NCI-H524 (cell line): ENCODE measurements at places on chromosomes 5 and 9.

GRCh38 chr5:88396000-88396535 is 127.4 kb upstream of the TMEM161B start:
- DNase-seq, result no peak

DNA sequence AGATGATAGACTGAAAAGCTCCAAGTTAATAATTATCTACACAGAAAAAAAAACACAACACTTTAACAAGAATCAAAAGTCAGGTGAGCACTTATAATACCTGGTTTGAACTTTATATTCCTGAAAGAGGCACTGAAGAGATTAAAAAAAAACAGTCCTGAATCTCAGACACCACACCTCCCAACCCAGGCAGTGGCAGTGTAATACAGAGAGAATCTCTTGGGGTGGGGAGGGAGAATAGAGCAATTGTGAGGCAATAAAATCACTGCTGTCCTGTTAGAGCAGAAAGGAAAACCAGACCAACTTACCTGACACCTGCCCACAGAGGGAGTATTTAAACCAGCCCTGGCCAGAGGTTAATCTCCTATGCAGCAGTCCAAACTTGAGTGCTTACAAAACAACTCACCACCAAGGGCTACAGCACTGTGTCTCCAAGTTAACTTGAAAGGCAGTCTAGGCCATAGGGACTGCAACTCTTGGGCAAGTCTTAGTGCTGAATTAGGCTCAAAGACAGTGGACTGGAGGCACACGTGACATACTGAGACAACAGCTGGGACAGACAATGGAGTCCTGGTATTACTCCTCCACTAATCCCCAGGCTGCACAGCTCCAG is 54.2 kb downstream of the SLCO4C1 start:
- peak; percentile 88 for DNase-seq

DNA sequence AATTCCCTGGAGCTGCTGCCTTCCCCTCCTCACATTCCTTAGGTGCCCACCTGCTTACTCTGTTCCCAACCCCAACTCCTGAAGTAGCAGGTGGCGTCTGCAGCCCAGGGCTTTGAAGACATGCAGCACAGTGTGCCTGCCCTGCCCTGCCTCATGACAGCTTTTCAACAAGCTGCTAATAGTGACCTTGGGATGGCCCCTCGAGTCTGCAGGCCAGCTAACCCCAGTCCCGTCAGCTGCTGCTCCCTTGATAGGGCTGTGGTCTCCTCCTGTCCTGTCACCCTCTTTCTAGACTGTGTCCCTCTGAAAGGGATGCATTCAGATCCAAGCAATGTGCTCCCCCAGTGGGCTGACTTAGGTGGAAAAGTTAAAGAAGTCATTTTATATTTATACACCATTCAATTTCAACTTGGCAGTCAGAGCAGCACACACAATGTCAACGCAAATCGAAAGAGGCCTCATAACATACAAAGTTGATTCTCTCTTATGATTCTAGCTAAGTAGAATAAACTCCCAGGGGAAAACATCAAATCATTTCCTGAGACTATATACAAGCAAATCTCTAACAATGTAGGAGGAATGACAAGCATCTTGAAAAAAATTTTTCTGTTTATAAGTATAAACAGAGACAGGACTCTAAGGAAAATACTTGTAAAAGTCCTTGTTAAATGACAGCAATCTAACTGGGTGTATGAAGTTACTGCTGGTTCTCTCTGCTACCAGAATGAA is 37.9 kb downstream of the ADRB2 start:
- no peak for DNase-seq

DNA sequence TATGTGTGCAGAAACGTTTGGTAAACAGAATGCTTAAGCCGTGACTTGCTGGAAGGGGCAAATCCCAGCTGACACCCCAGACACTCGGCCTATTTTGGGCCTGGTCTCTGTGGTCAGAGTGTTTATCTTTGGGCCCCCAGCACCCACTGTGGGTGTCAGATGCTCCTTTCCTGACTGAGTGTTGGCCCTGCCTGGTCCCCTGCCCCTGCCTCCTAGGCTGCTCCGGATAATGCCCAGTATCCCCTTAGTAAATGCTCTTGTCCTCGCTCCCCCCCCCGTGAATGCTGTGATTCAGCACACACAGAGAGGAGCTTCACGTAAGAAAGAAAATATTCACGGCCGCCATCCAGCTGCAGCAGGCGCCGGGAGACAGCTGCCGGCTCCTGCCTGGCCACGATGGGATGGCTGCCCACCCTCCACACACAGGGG is 11.3 kb upstream of the ANGPTL2 start:
- peak; percentile 41 for DNase-seq

DNA sequence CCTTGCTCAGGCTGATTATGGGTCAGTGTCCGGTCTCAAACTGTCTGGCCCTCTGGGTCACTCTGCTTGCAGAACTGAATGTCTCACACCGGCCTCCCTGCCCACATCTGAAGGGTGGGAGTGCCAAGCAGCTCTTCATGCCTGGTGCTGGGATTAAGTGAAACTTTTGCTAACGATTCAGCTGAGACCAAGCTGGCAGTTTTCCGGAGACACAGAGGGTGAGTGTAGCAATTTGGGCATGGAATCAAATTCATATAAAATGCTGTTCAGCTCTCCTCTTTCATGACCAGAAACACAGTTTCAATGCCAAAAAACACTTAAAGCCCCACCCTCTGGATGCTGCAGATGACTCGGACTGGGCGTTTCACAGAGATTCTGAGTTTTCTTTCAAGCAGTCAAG is 207.5 kb downstream of the NXNL2 start:
- no peak for DNase-seq

- DNase-seq, result no peak
Observed at GRCh38 chr9:89104821-89105220, 73.8 kb downstream of the SHC3 start.

- DNase-seq, result no peak
Observed at GRCh38 chr9:74138182-74138581, 359.0 kb upstream of the RORB start.

- no peak for DNase-seq
Observed at GRCh38 chr5:7245121-7245651, 150.8 kb upstream of the ADCY2 start.

GRCh38 chr5:120464627-120465435 is 731 bp downstream of the PRR16 start:
- DNase-seq, result peak; percentile 44

- DNase-seq, result no peak
Observed at GRCh38 chr5:178577376-178577839, 12.8 kb downstream of the COL23A1 start.
